ENCODE measurements at places on chromosomes 5 and 9.

DNA sequence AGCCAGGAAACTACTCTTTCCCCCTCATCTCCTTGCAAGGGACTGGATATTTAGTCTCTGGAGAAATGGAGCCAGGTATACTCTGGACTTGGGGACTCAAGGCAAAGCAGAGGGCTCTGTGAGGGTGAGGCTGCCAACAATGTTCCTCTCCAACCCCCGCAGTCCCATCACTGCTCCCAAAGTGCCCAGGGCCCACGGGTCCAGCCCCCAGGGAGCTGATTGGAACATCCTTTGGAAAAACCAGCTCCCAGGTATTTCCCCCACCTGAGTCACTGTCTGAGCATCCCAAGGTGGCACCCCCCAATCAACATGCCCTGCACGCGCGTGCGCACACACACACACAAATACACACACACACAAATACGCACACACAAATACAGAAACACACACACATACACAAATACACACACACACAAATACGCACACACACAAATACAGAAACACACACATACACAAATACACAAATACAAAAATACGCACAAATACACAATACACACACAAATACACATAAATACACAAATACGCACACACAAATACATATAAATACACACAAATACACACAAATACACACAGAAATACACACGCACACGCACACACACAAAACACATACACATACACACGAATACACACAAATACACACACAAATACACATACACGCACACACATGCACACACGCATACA lies 137.4 kb downstream of the DAB2IP start:
- DNase-seq: no peak

- DNase-seq: no peak
Observed at GRCh38 chr9:137416563-137417151, 6.3 kb downstream of the EXD3 start.

DNA sequence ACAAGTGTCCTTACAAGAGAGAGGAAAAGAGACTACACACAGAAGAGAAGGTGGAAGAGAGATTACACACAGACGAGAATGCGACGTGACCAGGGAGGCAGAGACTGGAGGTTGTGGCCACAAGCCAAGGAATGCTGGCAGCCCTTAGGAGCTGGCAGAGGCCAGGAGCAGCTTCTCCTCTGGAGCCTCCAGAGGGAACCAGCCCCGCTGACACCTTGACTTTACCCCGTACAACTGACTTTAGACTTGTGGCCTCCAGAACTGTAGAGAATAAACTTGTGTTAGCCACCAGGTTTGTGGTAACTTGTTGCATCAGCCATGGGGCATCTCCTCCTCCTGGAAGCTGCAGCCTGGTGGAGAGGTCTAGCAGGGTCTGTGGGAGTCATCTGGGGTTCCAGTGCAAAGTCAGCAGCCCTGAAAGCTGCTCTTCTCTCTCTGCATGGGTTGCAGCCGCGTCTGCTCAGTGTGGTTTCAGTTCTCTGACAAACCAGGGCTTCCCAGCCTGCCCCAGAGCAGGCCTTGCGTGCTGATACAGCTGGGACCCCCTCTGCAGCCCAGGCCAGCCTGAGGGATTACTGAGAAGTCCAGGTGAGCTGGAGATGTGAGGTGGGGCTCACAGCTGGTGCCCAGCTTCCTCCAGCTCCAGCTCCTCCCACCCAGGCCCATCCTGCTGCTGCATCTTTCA lies 30.8 kb upstream of the CNOT6 start:
- no peak for DNase-seq

DNA sequence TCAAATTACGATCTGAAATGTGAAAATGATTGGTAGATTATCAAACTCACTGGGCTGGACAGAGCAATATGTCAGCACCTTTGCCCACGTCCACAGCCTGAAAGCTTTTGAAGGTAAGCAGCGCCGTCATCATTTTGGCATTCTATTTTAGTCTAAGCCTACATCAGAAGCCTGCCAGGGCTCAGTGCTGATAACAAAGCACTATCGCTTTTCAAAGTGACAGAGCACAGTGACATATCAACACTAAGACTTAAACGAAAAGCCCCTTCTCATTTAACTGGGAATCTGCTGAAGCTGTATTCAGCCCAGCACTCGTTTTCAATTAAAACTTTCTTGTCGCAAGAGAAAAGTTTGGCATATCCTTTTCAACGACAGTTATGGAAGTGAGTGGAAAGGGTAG lies 1076.3 kb downstream of the PTPRD start:
- DNase-seq: no peak

GRCh38 chr5:84301535-84301934 lies 83.1 kb downstream of the EDIL3 start:
- DNase-seq: peak; percentile 76

DNA sequence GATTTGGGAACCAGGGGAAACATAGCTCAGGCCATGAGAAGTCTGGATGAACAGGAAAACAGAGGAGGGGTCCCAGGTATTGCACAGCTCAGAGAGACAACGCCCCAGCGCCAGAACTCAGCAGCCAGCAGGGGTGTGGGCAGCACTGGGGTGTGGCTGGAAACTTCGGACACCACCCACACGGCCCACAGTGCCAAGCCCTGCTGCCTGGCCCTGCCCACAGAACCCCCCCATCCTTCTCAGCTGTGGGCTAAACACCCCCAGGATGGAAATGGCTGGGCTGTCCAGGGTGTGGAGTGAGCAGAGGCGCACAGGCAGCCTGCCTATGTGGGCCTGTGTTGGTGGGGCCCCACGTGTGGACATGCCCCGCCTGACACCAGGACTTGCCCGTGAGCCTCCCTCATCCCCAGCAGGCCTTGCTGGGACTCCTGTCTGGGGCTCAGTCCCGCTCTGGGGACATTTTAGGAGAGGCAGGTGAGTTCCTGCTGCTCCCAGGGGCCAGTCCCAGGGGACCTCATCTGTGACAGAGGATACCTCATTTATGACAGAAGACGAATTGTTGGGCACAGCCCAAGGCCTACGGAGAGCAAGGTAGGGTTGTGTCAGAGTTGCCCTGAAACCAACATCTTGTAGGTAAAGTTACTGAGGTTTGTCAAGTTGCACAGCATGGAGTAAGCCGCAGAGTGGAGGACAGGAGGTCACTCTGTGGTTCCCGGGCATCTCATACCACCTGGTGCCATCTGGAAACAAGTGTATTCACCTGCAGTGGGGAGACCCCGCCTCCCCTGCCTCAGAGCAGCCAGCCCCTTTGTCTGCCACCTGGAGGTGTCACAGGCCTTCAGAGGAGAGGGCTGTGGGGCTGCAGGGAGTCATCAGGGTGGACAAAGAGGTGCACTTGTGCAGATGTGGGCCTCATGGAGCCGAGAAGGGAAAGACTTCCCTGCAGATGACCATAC lies 183.2 kb downstream of the AUH start:
- no peak for DNase-seq

DNA sequence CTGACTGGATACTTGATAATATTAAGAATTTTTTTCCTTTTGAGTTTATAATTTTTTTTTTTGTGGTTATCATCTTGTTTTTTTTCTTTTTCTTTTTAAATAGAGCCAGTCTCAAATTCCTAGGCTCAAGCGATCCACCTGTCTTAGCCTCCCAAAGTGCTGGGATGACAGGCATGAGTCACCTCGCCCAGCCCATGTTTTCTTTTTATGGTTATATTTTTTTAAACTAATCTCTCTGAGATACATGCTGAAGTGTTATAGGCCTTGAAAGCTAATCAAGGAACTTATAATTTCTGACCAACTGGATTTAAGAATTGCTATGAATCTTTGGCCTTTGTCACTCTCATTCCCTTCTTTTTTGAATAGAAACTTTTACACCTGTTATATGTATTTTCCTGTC lies 6.8 kb upstream of the AMACR start:
- no peak for DNase-seq

DNA sequence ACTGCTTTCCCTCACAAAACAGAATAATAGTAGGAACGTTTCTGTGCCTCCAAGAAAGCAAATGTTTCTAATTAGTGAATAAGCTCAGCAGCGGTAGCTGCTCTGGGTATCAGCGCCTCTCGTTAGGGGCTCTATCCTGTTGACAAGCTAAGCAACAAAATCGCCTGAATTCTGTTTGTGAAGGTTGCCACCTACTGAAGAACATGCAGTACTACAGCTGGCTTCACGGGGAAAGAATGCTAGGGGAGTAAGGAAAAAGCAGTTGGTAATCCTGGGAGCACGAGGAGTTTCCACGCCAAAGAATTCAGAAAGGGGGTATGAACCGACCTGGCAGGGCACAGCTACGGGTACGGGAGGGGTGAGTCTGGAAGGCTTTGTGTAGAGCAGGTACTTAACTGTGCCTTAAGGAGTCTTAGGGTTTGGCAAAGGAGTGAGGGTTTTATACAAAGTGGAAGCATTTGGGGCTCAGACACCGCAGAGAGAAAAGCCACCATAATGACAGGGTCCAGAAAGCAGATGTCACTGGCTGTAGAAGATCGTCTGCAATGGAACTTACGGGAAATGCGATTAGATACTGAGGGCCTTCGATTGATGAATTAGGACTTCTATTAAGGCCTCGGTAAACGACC lies 171.7 kb downstream of the TTC39B start:
- DNase-seq: peak; percentile 73

GRCh38 chr5:141848744-141849414 lies 29.3 kb downstream of the PCDH1 start:
- DNase-seq: peak; percentile 99

DNA sequence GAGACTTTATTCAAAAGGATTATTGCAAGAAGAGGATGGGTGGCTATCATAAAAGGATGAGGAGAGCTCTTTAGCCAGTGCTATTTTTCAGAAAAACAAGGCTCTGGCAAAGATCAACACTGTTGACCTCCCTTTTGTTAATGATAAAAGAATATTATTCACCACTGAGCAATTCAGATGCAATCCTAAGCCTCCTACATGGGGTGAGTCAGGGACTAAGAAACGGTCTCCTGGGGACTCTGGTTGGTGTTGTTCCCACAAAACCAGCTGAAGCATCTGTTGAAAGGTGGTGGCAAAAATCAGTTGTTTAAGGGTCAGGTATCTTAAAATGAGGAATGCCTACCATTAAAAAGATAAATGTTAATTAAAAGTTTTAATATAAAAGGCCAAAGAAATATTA lies 7.7 kb upstream of the GCNT1 start:
- peak; percentile 86 for DNase-seq

DNA sequence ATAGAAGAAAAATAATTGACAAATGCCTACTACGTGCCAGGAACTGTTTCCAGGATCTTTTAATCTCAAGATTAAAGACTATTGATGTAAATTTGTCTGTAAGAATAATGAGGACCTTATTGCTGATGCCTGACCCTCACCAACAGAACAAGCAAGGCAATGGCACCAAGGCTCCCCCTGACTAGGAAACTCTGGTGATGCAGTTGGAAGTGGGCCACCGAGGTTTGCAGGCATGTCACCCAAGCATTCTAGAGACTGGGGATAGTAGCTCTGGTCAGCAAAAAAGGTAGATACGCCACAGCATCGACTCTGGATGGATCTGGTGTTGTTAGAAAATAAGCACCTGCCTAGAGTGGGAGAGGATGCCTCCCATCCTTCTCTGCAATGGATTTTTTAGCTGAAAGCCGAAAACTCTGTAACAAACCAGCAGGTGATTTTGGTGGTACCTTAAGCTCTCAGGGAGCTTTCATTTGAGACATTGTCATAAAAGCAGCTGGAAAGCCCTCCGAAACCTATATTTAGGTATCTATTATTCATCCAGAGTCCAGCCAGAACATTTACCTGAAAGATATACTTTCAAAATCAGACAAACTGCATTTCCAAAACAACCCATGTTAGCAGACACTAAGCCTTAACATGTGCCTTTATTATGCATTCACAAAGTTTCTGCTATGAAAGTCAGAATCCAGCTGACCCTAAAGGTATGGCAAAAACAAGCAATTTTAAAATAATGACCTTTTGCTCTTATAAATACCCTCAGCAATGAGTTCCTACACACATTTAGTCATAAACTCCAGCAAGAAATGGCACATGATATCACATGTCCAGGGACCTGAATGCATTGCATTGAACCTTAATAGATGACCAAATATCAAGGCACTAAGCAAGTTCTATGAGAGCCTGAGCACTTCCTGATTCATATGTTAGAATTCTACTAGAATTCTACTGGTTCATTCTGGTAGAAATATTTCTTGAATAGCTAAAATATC lies 308.4 kb downstream of the PDE4D start:
- no peak for DNase-seq

DNA sequence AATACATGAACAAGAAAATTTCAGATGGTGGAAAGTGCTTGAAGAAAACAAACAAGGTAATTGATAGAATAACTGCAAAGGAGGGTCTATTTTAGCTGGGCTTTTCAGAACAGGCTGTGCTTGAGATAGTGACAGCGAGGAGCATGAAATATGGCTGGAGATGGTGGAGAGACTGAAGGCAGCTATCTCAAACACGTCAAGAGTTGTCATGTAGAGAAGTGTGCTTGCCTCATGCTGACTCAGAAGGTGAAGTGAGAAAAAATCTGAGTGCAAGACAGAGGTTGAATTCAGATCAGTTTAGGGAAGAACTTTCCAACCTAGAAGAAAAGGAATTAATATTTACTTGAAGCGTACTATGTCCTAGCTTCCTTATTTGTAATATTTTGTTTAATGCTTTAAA lies 115.5 kb upstream of the RANBP3L start:
- DNase-seq: peak; percentile 44

DNA sequence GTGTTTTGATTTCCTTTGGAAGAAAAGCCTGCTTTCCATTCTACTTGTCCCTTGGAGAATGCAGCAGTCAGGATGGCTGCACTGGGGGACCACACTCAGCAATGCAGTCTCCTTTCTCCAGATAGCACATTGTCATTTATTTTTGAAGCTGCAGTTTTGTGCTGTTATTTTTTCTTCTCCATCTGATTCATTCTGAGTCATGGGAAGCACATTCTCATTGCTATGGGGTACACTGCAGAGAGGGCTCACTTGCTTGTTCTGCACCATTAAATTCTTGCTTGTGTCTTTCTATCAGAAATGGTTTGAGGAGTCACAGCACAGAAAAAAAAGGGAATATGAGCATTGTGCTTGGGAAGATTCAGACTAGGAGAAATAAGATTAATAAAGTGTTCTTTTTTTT lies 39.7 kb upstream of the POC5 start:
- peak; percentile 9 for DNase-seq

DNA sequence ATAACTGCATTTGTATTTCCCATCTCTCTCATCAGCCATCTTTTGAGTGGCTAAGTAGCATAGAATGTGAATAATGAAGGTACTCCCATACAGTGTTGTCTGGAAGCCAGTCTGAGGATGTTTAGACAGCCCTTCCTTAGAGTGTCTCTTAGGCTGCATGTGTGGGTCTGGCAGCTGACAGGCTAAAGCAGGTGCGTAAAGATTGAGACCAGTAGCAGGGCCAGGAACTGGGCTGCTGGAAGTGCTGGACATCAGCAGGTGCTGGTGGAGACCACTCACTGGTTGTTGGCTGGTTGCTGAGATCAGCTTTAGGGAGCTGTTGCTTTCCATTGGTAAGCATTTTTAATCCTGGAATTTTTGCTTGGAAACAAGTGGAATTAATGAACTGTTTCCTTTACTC lies 197.5 kb downstream of the PCSK5 start:
- DNase-seq: no peak

- no peak for DNase-seq
Observed at GRCh38 chr5:134565791-134566740, 40.6 kb downstream of the JADE2 start.

DNA sequence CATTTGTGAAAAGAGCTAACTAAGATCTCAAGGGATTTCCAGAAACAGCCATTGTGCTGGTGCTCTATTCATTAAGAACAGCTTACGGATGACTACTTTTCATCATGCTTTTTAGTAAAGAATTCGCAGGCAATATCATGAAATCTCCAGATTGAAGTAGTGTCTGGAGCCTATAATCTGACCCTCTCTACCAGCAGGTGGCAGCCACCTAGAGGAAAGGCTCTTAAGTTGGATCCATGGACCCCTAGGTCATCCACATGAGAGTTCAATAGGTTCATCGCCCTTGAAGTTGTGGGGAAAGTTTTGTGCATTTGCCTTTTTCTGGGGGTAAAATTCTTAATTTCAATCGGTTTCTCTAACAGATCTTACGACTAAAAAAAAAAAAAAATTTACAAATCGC lies 82.3 kb downstream of the SLC1A3 start:
- peak; percentile 43 for DNase-seq
